ENCODE measurements at places on chromosomes 7 and 10. TPM values are rescaled to one million over a fixed set of nuclear protein-coding genes. Genes with fewer than 3 reads are reported as not detected.

DNA sequence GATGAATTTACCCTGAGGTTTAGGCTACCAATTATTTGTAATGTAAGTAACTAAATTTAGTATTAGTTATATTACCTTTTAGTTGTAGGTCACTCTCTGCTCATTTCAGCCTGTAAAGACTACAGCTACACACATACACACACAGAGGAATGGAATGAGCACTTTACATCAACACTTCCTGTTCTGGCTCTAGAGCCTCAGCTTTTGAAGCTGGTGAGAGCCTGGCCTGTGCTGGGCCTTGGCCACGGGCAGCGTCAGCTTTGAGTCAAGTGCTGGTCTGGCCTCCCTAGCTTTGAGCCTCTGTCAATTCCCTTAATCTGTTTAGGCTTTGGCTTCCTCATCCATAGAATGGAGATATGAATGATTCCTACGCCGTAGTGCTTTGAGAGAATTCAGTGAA is 141.7 kb downstream of the EGFR start:
- no peak for DNase-seq

- DNase-seq = no peak
Measured at GRCh38 chr10:50373821-50374501, 122.6 kb upstream of the ASAH2 start.

GRCh38 chr10:1243486-1244234 is 187.5 kb downstream of the WDR37 start:
- DNase-seq = no peak

GRCh38 chr10:11429439-11430052 is 181.9 kb downstream of the USP6NL start:
- DNase-seq = no peak

DNA sequence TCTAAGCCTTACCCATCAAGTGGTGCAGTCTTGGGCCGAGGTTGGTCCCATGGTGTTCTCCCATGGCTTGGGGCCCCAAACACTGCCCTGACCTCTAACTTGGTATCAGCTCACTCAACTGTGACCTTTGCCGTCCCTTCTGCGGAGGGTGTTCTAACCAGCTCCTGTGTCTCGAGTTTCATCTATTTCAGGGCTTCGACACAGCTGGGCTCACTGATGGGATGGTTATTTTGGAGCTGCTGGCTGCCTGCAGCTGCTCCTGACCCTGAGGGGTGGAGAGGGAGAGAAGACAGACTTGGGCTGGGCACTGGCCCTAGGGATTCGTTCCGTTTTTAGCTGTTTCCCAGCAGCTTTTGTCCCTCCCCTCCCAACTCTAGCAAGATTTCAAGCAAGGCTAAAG is 86.9 kb downstream of the NEURL1 start:
- no peak for DNase-seq

DNA sequence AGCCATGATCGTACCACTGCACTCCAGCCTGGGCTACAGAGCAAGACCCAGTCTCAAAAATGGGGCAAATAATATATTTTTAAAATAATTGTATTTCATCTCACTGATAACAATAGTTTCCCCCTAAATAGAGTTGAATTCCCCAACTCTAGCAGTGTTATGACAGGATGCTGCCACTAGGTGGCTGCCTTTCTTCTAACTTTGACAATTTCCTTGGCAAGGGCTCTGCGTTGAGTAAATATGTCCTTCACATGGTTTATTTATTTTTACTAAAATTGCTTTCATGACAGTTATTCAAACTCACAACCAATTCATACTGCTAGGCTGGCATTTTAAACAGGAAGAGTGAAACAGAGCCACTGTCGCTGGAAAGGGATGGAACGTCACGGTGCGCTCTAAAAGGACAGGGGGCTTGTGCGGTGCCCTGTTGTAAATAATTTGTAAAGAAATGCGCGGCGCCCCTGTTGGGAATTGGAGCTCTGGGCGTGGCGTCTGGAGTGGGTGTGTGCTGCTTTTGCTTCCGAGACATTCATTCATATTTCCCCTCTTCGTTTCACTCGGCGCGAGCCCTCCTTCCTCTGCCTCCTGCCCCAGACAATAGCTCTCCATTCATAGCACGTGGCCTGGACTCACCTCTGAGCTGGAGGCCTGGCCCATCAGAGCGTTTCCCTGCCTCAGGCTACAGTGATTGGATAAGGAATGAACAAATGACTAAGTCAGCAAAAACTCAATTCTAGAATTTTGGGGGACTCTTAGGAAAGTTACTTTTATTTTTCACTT is 20.5 kb upstream of the PITRM1 start:
- peak; percentile 73 for DNase-seq

DNA sequence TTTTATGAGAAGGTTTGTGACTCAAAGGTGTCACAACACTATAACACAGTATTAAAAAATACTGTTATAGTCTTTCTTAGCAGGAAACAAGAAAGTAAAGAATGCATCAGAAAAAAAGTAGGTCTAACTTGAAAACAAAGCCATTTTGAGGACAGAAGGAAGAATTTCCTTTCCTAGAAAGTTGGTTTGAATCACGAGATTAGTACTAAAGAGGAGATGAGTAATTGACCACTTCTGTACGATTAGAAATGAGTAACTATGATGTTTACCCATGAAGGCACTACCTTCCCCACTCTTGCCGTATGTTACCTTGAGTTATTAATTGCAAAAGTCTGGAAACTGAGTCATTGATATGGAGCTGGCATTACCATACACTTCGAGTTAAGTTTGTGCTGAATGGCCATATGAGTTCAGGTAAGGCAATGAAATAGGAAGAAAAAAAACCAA is 65.2 kb downstream of the FAM185A start:
- DNase-seq = no peak

GRCh38 chr10:6240254-6240653 is 37.5 kb downstream of the PFKFB3 start:
- no peak for DNase-seq

- no peak for DNase-seq
Measured at GRCh38 chr7:1666317-1666822, 3.7 kb upstream of the ELFN1 start.

- DNase-seq = no peak
Measured at GRCh38 chr7:69336976-69337375, 261.3 kb upstream of the AUTS2 start.

DNA sequence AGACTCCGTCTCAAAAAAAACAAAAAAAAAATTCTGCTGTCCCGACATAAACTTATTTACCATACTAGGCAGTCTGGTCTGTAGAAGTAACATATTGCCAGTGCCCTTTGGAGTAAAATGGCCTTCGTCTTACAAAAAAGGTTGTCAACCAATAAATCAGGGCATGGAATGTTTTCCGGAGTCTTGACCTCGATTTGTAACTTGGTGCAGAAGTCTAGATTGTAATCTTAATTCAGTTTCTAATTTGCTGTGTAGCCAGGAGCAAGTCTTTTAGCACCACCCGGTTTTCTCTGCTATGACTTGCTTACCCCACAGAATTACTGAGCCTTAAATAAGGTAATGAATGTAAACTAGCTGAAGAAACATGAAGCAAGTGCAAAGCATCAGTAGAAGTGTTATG is 23.2 kb downstream of the UBN2 start:
- no peak for DNase-seq

DNA sequence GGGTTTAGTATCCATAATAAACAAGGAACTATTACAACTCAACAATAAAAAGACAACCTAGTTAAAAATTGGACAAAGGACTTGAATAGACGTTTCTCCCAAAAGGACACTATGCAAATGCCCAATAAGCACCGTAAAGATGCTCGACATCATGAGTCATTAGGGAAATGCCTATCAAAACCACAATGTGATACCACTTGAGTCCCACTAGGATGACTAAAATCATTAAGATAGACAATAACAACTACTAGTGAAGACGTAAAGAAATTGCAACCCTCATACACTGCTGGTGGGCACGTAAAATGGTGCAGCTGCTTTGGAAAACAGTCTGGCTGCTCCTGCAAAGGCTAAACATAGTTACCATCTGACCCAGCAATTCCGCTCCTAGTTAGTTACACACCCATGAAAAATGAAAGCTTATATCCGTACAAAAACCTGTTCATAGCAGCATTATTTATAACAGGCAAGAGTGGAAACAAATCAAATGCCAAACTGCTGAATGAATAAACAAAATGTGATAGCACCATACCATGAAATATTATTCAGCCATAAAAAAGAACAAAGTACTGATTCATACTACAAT is 17.3 kb downstream of the CCDC3 start:
- no peak for DNase-seq

- no peak for DNase-seq
Measured at GRCh38 chr10:19194866-19195265, 146.3 kb downstream of the MALRD1 start.

GRCh38 chr10:59753267-59753666 is at the start of gene MRLN:
MRLN (minus strand) TSS chr10:59753455.
- DNase-seq = no peak

Gene HYAL4
- polyA plus RNA-seq = not detected

Gene EMX2
- 0.09 TPM for polyA plus RNA-seq

Gene GLI3
- polyA plus RNA-seq = 28.7 TPM

Gene SEMA4G
- polyA plus RNA-seq = 30.7 TPM

Gene FFAR4
- polyA plus RNA-seq = 0.18 TPM

Data from right lung (tissue), 10 donors.